Body of pancreas (tissue), 4 donors: ENCODE measurements at places on chromosomes 4 and X.

- no peak for DNase-seq
- H3K4me1 ChIP-seq: peaks cover 20% of the 10 kb centered on the region
- H3K27me3 ChIP-seq: no peaks in the 10 kb centered on the region
- no peaks in the 10 kb centered on the region for H3K36me3 ChIP-seq
These were observed 400.6 kb upstream of the NR3C2 start for GRCh38 chr4:148842843-148843242.

DNA sequence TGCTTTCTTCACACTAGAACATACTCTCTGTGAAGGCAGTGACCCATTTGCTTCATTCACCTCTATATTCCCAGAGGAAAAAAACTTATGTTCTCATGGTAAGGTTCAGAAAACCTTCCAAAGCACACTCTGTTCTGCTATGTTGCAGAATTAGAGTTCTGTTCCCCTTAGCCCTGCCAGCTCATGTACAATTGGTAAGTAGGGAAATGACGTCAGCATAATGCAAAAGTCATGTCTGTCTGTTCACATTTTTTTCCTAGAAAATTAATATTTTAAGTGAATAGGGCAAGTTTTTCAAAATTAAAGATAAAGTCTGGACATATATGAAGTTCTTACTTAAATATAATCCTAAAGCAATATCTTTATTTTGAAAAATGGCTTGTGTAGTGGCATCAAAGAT lies 443.6 kb downstream of the GALNTL6 start:
- no peak overlapping the region for H3K4me3 ChIP-seq
- DNase-seq: no peak
- no peaks in the 10 kb centered on the region for H3K36me3 ChIP-seq

- no peaks in the 10 kb centered on the region for H3K36me3 ChIP-seq
- no peaks in the 10 kb centered on the region for H3K4me1 ChIP-seq
- H3K27me3 ChIP-seq: no peaks in the 10 kb centered on the region
These were observed 124.5 kb upstream of the KLF3 start for GRCh38 chr4:38539501-38539900.

DNA sequence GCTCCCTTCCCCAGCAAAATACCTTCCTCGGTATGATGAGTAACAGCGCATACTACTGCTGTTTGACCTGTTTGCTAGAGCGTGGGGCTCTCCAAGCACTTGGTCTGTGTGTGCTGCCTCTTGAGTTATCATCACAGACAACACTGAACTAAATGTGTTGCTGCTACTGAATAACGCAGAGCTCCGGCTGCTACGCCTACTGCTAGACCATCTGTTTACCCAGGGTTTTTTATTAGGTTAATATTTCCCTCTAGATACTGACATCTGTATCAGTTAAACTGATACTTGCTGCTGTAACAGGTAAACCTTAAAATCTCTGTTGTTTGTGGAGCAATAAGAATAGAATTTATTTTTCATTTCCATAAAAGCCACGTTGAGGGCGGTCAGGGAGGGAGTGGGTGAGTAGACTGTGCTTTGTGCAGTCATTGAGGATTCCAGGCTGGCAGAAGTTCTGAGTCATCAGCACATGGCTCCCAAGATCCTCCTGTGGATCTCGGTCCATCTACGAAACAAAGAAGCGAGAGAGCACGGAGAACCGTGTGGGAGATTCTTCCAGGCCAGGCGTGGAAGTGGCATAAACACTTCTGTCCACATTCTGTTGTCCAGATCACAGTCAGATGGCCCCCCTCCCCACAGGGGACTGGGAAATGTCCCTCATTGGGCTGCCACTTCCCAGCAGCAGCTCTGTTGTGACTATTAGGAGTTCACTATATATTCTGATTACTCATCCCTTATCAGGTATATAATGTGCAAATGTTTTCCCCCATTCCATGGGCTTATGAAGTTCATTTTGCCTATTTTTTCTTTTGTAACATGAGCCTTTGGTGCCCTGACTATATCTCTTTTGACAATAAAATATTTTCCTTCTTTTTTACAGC lies 14.1 kb downstream of the GRK4 start:
- DNase-seq: no peak
- H3K4me1 ChIP-seq: no peaks in the 10 kb centered on the region
- no peak overlapping the region for H3K4me3 ChIP-seq

DNA sequence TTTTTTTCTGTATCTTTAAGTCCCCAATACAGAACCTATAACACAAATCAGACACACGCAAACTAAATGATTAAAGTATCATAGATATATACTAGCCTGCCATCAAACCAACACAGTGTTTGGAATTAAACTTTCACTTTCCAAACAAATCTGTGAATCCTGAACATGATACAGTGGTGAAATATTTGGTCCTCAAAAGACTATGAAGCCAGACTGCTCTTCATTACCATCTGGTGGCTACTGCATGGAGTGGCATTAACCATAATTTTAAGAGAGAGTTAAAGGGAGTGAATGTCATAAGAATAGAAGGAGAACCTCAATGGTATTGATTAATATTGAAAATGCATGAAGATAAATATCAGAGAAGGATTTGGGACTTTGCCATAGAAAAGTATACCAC lies 9.2 kb upstream of the GABRA4 start:
- H3K4me3 ChIP-seq: no peak overlapping the region
- H3K27me3 ChIP-seq: no peaks in the 10 kb centered on the region
- H3K4me1 ChIP-seq: no peaks in the 10 kb centered on the region

GRCh38 chr4:107742196-107742595 lies 22.2 kb upstream of the PAPSS1 start:
- no peak overlapping the region for H3K27ac ChIP-seq
- no peaks in the 10 kb centered on the region for H3K27me3 ChIP-seq
- no peak overlapping the region for H3K4me3 ChIP-seq
- peaks cover 7% of the 10 kb centered on the region for H3K4me1 ChIP-seq
- no peaks in the 10 kb centered on the region for H3K36me3 ChIP-seq

GRCh38 chr4:56513517-56513916 lies 7.9 kb downstream of the ARL9 start:
- H3K27ac ChIP-seq: no peak overlapping the region
- no peaks in the 10 kb centered on the region for H3K27me3 ChIP-seq
- no peaks in the 10 kb centered on the region for H3K4me1 ChIP-seq
- no peaks in the 10 kb centered on the region for H3K36me3 ChIP-seq

DNA sequence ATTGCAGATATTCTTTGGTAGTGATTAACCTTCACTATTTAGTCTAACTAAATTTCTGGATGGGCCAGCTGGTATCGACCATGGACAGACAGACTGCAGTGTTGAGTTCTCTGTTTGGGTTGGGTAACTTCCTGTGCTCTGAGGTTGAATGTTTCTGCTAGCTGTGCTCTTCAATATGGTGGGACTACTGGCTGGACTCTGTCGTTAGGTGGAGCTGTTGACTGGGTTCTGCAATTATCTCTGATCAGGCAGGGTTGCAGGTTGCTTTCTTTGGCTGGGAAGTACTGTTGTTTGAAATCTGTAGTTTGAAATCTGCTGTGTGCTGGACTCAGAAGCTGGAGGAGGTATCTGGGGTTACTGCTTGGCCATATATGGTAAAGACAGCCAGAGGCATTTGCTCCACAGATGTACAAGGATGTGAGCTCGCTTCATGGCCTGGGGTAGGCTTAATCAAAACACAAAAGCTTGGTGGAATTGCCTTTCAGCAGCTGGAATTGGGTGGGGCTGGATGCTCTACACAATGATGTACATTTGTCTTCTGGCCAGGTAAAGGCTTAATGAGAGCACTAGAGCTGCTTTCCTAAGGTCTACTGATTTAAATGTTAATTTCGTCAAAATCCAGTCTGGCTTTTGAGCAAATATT lies 1472.0 kb downstream of the FAM133A start:
- H3K4me1 ChIP-seq: no peaks in the 10 kb centered on the region
- no peaks in the 10 kb centered on the region for H3K27me3 ChIP-seq
- no peak for DNase-seq
- no peaks in the 10 kb centered on the region for H3K36me3 ChIP-seq

- no peak overlapping the region for H3K27ac ChIP-seq
- no peak overlapping the region for H3K4me3 ChIP-seq
- H3K36me3 ChIP-seq: no peaks in the 10 kb centered on the region
- H3K4me1 ChIP-seq: no peaks in the 10 kb centered on the region
- no peak for DNase-seq
These were observed 7.4 kb upstream of the HDAC6 start for GRCh38 chrX:48794340-48794910.

DNA sequence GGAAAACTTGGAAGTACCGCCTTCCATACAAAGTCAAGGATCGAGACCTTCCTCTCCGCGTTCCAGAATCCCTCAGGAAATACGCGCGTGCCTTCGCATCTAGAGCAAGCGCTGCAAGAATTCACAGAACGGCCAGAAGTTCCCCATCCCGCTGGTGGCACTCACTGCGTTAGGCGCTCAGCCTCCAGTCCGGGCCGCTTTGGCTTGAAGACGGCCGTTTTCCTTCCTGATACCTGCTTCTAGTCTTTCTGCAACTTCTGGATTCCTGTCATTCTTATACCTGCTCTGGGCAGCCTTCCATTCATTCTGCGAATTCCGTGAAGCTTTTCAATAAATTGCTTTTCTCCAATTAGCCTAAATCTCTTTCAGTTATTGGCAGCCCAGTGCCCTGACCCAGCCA lies 896.4 kb downstream of the TRIML1 start:
- no peaks in the 10 kb centered on the region for H3K4me1 ChIP-seq
- H3K36me3 ChIP-seq: no peaks in the 10 kb centered on the region
- no peaks in the 10 kb centered on the region for H3K27me3 ChIP-seq
- no peak overlapping the region for H3K27ac ChIP-seq
- H3K4me3 ChIP-seq: no peak overlapping the region

GRCh38 chr4:70706516-70706915 lies 15.2 kb upstream of the RUFY3 start:
- H3K36me3 ChIP-seq: no peaks in the 10 kb centered on the region
- peak overlapping the region; percentile 92 for H3K27ac ChIP-seq
- H3K4me3 ChIP-seq: no peak overlapping the region
- H3K4me1 ChIP-seq: peaks cover 46% of the 10 kb centered on the region

- DNase-seq: peak; percentile 35
- H3K4me1 ChIP-seq: no peaks in the 10 kb centered on the region
- H3K36me3 ChIP-seq: no peaks in the 10 kb centered on the region
- no peak overlapping the region for H3K4me3 ChIP-seq
- no peak overlapping the region for H3K27ac ChIP-seq
These were observed 260.8 kb downstream of the BCOR start for GRCh38 chrX:39836802-39837420.

DNA sequence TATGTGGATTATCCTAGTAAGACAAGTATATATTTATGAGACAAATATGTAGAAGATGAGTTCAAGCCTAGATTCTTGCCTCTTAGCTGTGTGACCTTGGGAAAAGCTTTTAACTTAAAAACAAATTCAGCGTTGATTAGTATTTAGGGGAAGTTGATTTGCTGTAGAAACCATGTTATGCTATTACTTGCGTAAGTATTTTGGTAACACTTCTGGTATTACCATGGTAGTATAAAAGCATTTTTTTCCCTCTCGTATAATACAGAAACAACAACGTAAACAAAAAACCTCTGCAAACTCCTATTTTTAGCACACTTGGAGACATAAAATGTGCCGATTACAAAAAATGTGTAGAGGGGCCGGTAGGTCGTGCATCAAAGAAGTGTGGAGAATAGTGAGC lies 33.2 kb downstream of the STAG2 start:
- no peaks in the 10 kb centered on the region for H3K36me3 ChIP-seq
- DNase-seq: no peak
- no peak overlapping the region for H3K4me3 ChIP-seq
- H3K4me1 ChIP-seq: peaks cover 6% of the 10 kb centered on the region
- no peak overlapping the region for H3K27ac ChIP-seq
- no peaks in the 10 kb centered on the region for H3K27me3 ChIP-seq

DNA sequence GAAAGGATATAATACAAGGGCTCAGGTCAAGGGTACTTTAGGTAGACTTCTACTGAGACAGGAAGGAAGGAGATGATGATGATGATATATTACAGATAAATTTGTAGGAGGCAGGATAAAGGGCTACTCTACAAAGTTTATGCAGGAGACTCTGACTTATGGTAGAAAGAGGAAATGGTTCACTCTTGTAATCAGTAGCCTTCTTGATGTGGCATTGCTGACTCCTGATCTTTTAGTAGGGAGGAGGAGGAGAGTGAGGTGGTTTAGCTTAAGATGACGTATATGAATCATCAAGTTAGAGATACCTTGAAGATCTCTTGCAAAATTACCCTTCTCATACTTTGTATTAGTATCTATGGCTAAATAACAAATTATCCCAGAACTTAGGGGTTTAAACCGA lies 4.7 kb downstream of the BLTP1 start:
- no peaks in the 10 kb centered on the region for H3K27me3 ChIP-seq
- no peak overlapping the region for H3K27ac ChIP-seq
- no peaks in the 10 kb centered on the region for H3K36me3 ChIP-seq
- peaks cover 6% of the 10 kb centered on the region for H3K4me1 ChIP-seq
- no peak for DNase-seq

GRCh38 chrX:107699616-107700015 lies 71.3 kb downstream of the PRPS1 start:
- no peaks in the 10 kb centered on the region for H3K36me3 ChIP-seq
- H3K4me1 ChIP-seq: peaks cover 13% of the 10 kb centered on the region
- no peak overlapping the region for H3K4me3 ChIP-seq
- DNase-seq: no peak
- H3K27me3 ChIP-seq: no peaks in the 10 kb centered on the region
